Astrocyte of the cerebellum (primary cell): ENCODE measurements at places on chromosomes 13 and 19.
A peak's percentile ranks its signal among the peaks of the same experiment; 100 is the strongest.

- DNase-seq = no peak
These were observed 54.7 kb downstream of the C13orf46 start for GRCh38 chr13:113918981-113919701.

- no peak for DNase-seq
These were observed 303.2 kb upstream of the TMTC4 start for GRCh38 chr13:100977841-100978240.

GRCh38 chr13:92379371-92379770 lies 847.2 kb upstream of the GPC6 start:
- DNase-seq = no peak

DNA sequence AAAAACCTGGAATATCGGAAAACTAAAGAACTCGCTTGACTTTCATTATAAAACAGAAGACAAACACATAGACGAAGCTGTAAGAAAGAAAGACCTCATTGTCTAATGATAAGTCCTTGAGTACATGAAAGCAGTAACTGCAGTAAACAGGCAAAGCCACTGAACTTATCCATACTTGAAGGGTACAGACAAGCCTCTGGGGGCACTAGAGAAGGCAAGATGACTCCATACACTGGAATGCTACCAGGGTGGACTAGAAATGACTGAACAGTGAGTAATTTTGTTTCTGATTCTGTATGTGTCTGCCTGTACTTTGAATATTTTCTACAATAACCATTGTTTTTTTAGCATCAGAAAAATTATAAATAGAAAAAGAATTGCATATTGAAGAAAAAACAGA lies 507.9 kb downstream of the UQCRFS1 start:
- DNase-seq = peak; percentile 86

GRCh38 chr13:25291691-25292090 lies 4.4 kb upstream of the MTMR6 start:
- no peak for DNase-seq

DNA sequence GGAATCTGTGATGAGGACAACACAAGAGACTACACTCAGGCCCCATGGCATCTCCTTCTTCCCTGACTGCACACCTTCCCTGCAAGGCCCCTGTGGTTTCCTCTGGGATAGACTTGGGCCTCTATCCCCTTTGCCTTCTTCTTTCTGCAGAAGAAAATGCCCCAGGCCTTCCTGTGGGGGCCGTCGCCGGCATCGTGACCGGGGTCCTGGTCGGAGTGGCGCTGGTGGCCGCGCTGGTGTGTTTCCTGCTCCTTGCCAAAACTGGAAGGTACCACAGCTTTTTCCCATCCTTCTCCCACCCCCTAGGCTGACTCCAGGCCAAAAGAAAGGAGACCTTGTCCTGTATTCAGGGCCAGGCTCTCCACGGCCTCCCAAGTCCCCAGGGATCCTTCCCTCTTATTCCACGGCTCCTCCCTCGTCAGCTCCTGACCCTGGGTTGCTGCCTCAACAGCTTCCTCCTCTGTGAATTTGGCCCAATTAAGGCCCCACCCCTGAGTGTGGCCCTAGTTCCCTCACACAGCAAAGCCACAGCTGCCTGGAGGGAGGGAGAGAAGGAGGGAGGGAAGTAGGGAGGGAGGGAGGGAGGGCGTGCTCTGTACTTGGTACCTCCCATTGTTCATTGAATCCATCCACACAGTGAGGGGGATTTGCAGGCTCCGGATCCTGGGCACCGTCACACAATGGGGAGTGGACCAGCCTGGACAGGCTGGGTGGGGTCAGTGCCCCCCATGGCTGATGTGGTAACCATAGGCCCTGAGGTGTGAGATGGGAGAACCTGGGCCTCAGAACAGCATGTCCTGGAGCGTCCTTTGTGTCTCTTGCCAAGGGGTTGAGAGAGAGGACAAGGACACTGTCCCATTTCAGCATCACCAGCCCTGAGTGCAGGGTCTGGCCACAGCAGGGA lies 12.5 kb downstream of the CEACAM3 start:
- DNase-seq = no peak
